ENCODE measurements at places on chromosomes 13 and 19.
A peak's percentile ranks its signal among the peaks of the same experiment; 100 is the strongest.

- H3K27ac ChIP-seq: no peak overlapping the region
- H3K36me3 ChIP-seq: no peaks in the 10 kb centered on the region
- DNase-seq: no peak
- H3K27me3 ChIP-seq: no peaks in the 10 kb centered on the region
- peaks cover 11% of the 10 kb centered on the region for H3K4me1 ChIP-seq
- no peak overlapping the region for H3K4me3 ChIP-seq
Measured at GRCh38 chr13:98842070-98842469, 89.6 kb upstream of the SLC15A1 start.

DNA sequence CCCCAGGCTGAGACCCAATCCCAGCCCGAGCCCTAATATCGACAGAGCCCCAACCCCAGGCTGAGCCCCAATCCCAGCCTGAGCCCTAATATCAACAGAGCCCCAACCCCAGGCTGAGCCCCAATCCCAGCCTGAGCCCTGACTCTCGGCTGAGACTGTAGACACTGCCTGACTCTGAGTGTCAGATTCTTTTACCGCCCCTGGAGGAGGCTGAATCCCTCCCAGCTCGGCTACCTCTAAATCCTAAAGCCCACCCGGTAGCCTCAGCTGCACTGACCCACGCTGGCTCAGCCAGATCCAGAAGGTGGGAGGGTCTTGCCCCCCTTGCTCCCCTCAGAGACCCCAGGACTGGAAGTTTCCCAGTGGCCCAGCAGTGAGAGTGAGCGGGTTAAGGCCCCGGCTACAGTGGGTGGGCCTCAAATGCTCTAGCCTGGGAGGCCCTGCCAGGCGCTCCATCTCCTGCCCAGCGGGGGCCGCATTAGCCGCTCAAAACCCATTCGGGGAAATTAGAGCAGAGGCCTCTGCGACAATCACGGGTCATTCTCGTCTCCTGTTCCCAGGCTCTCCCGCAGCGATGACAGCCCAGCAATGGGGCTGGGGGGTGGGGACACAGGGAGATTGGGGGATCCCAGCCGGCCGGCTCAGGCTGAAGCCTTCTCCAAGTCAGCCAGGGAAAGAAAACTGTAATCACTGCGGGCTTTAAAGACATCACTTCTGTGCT, 43.8 kb downstream of the ZNRF4 start:
- peaks cover 12% of the 10 kb centered on the region for H3K4me1 ChIP-seq
- peaks cover 4% of the 10 kb centered on the region for H3K36me3 ChIP-seq
- peak; percentile 22 for DNase-seq

- H3K27ac ChIP-seq: no peak overlapping the region
- no peaks in the 10 kb centered on the region for H3K36me3 ChIP-seq
- DNase-seq: no peak
Measured at GRCh38 chr19:33210266-33210940, 15.2 kb downstream of the SLC7A10 start.

GRCh38 chr13:101523154-101524131, 71.0 kb downstream of the ITGBL1 start:
- no peak for DNase-seq
- H3K27me3 ChIP-seq: no peaks in the 10 kb centered on the region
- H3K4me1 ChIP-seq: peaks cover 17% of the 10 kb centered on the region
- no peak overlapping the region for H3K4me3 ChIP-seq

DNA sequence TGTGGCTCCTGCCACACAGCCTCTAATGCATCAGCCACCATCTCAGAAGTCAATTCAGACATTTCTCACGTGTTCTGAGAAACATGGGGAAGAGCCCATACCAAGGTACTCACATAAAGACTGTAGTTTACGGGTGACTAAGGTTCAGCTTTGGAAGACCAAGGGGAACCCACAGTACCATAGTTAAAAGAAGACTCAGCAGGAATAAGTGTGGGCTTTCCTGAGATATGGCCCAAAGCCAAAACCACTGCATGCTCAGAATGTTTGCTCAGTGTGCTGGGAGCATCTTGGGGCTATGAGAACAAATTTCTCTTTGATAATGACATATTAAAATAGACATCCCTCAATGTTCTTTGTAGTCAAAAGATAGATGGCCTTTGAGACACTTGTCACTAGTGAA, 283.8 kb downstream of the DCT start:
- no peak for DNase-seq
- no peak overlapping the region for H3K27ac ChIP-seq
- H3K4me3 ChIP-seq: no peak overlapping the region

DNA sequence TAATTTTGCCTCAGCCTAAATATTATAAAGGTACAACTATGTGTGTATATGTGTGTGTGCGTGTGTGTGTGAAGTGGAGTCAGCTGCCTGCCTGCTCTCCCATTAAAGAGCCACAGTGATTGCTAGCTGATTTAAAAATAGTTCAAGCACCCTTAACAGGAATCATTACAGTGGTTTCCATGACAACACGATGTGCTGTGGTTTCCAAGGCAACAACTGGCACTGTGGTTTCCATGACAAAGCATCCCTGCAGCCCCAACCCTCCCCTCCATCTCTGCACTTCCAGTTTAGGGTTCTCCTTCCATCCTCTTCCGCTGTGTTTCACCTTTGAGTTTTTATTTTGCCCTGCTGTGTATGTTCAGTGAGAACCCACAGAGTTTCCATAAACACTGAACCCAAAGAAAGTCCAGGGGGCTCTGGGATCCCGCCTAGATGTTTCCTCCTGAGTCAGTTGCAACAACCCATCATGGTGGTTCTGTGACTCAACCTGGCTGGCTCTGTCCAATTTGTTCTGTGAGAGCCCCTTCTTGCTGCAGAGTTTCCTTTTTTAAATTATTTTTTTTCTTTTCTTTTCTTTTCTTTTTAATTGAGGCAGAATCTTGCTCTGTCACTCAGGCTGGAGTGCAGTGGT, 7.1 kb upstream of the PNMA8A start:
- peaks cover 45% of the 10 kb centered on the region for H3K4me1 ChIP-seq
- no peaks in the 10 kb centered on the region for H3K27me3 ChIP-seq
- no peak overlapping the region for H3K4me3 ChIP-seq

DNA sequence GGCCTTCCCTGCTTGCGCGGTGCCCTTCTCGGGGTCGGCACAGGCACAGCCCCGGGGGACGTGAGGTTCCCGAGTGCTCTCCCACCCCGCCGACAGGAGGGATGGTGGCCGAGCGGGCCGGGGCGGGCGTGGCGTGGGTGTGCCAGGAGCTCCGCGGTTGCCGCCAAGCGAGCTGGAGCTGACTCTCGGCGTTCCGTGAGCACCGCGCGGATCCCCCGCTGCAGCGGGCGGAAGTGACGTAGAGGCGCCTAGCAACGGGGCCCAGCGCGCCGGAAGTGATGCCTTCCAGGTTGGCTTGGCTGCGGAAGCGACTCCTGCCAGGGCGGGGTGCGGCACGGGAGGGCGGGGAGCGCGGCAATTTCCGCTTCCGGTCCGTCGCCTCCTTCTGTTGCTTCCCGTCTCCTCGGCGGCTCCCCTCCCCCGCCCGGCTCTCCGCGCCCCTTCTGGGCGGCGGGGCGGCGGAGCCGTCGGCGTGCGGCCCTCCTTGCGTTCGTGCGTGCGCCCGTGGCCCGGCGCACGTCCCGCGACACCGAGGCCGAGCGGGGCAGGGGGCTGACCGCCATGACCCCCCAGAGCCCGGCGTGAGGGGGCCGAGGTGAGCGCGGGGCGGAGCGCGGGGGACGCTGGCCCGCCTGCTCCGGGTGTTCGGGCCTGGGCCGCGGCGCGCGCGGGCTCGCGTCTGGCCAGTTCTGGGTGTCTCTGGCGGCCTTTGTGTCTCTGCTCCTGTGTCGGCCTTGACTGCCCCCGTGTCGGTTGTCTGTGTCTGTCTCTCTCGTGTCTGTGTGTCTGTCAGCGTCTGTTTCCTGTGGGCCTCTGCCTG, at the start of gene EPN1:
TSS of gene EPN1 (plus strand) at position 386 of the 820 bp plus-strand sequence. CDS start 3,402 bp downstream, outside the sequence.
- peak; percentile 94 for DNase-seq
- H3K27me3 ChIP-seq: peaks cover 9% of the 10 kb centered on the region
- H3K36me3 ChIP-seq: peaks cover 17% of the 10 kb centered on the region
- H3K4me3 ChIP-seq: peak within 1 kb of the TSS; percentile 95
- H3K27ac ChIP-seq: peak within 1 kb of the TSS; percentile 98
- peaks cover 50% of the 10 kb centered on the region for H3K4me1 ChIP-seq

DNA sequence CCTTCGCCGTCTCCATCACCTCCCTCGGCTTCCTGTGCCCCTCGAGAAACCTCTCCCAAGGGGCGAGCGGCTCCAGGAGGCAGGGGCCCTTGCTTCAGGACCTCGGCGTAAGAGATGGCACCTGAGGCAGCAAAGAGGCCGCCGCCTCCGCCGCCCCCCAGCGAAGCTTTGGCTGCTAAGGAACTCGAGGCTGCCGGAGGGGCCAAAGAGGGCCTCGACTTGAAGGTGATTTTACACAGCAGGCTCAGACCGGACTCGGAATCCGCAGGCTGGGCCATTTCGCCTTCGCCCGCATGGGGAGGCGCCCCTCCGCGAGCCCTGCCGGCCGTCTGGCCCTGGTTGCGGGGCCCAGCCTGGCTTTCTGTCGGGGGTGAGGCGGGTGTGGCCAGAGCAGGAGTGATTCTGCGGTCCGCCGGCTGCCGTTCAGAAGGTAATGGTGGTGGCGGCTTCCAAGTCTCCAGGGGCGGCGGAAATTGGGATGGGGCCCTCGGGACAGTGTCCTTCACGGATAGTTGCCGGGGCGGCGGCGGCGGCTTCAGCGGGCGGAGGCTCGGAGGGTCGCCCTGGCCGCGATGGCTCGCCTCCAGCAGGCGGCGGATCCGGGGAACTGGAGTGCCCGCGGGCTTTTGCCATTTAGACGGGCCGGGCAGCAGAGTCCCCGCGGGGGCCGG, 1.4 kb downstream of the GGN start:
- peaks cover 27% of the 10 kb centered on the region for H3K4me1 ChIP-seq
- no peak overlapping the region for H3K4me3 ChIP-seq
- no peak overlapping the region for H3K27ac ChIP-seq

GRCh38 chr19:7676376-7676775, 514 bp upstream of the MCEMP1 start:
- DNase-seq: no peak
- no peak overlapping the region for H3K4me3 ChIP-seq
- H3K27me3 ChIP-seq: peaks cover 75% of the 10 kb centered on the region
- no peaks in the 10 kb centered on the region for H3K4me1 ChIP-seq
- no peaks in the 10 kb centered on the region for H3K36me3 ChIP-seq

- peaks cover 61% of the 10 kb centered on the region for H3K4me1 ChIP-seq
- peak within 1 kb of the TSS; percentile 100 for H3K27ac ChIP-seq
- H3K4me3 ChIP-seq: peak within 1 kb of the TSS; percentile 100
- peaks cover 2% of the 10 kb centered on the region for H3K36me3 ChIP-seq
Measured at GRCh38 chr19:49641688-49642491, at the start of gene SCAF1. SCAF1 (plus strand) TSS chr19:49642209; CDS start chr19:49645027, 2,818 bp downstream.

GRCh38 chr13:31543190-31543589, 196.1 kb upstream of the RXFP2 start:
- peaks cover 6% of the 10 kb centered on the region for H3K27me3 ChIP-seq
- no peak overlapping the region for H3K27ac ChIP-seq
- H3K4me1 ChIP-seq: no peaks in the 10 kb centered on the region
- DNase-seq: no peak

- H3K27ac ChIP-seq: no peak overlapping the region
- H3K36me3 ChIP-seq: peaks cover 33% of the 10 kb centered on the region
- H3K4me3 ChIP-seq: no peak overlapping the region
Measured at GRCh38 chr13:95588721-95589120, 36.2 kb downstream of the CLDN10 start.

DNA sequence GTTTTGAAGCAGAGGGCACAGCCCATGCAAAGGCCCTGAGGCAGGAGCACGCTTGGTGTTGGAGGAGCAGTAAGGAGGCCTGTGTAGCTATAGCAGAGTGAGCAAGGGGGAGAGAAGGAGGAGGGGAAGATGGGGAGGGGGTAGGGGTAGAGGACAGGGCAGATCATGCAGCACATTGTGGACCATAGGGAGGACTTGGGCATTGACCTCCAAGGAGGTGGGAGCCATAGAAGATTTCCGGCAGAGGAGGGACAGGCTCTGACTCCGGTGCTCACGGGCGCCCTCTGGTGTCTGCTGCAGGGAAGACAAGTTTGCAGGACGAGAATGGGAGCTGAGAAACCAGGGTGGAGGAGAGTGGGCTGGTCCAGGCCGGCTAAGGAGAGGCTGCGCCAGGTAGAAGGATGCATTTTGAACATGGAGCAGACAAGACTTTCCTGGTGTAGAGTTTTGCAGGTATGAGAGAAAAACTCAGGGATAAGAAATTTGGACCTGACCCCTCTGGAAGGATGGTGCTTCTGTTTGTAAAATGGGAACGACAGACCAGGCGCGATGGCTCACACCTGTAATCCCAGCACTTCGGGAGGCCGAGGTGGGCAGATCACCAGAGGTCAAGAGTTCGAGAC, 13.7 kb upstream of the CREB3L3 start:
- DNase-seq: peak; percentile 87
- H3K27me3 ChIP-seq: peaks cover 23% of the 10 kb centered on the region
- H3K36me3 ChIP-seq: no peaks in the 10 kb centered on the region
- H3K4me3 ChIP-seq: no peak overlapping the region
- no peak overlapping the region for H3K27ac ChIP-seq

- peaks cover 21% of the 10 kb centered on the region for H3K4me1 ChIP-seq
- H3K27ac ChIP-seq: no peak overlapping the region
- no peak for DNase-seq
Measured at GRCh38 chr19:8311461-8312260, 3.5 kb upstream of the CD320 start.

DNA sequence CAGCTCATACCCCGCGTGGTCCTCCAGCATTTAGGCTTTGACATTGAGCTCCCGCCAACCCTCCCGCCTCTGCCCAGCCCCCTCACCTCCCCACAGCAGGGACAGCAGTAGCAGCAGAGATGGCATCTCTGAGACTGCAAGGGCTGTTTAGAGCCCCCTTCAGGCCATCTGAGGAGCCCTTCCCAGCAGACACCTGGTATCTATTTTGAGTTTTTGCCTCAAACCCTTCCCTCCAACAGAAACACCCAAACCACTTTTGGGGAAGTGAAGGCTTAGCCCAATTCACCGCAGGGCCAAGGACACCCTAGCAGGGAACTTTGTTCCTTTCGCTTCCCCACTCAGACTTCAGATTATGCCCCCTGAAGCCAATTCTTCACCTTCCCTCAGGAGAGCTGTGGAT, 6.3 kb upstream of the ZNF175 start:
- no peak overlapping the region for H3K27ac ChIP-seq
- peaks cover 96% of the 10 kb centered on the region for H3K27me3 ChIP-seq
- no peaks in the 10 kb centered on the region for H3K36me3 ChIP-seq
- DNase-seq: no peak

GRCh38 chr13:45889590-45890243, 38.2 kb upstream of the SIAH3 start:
- no peaks in the 10 kb centered on the region for H3K36me3 ChIP-seq
- no peak for DNase-seq
- H3K27ac ChIP-seq: no peak overlapping the region
- H3K27me3 ChIP-seq: no peaks in the 10 kb centered on the region
- H3K4me3 ChIP-seq: no peak overlapping the region

DNA sequence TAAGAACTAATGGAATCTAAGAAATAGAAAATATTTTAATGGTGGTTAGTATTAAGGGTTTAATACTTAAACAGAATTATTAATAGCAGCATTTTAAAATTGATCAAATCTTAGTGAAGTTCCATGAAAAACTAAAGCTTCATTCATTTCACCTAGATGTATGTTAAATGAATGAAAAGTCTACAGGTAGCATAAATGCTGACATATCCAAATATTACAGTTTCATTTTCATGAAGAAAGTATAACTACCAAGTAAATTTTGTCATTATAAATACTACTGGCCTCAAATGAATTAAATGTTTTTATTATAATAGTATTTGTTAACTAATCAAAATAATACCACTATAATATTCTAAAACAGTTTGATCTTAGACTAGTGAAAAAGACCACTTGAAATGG, 403.3 kb downstream of the LIG4 start:
- H3K27ac ChIP-seq: no peak overlapping the region
- H3K27me3 ChIP-seq: no peaks in the 10 kb centered on the region
- no peaks in the 10 kb centered on the region for H3K36me3 ChIP-seq
- H3K4me1 ChIP-seq: no peaks in the 10 kb centered on the region
- DNase-seq: no peak
- no peak overlapping the region for H3K4me3 ChIP-seq

- H3K27ac ChIP-seq: no peak overlapping the region
- no peak overlapping the region for H3K4me3 ChIP-seq
- H3K4me1 ChIP-seq: no peaks in the 10 kb centered on the region
- peaks cover 20% of the 10 kb centered on the region for H3K27me3 ChIP-seq
Measured at GRCh38 chr13:99486996-99487395, 14.3 kb upstream of the TM9SF2 start.

Measured in neural crest cell (in vitro differentiated cells).